Stimulated activated CD4-positive, alpha-beta T cell treated with anti-CD3 and anti-CD28 coated beads, Interleukin-15, amount 100 ng/mL, for 1 hour (primary cell): ENCODE measurements at places on chromosomes 16 and 17.
A peak's percentile ranks its signal among the peaks of the same experiment; 100 is the strongest.

DNA sequence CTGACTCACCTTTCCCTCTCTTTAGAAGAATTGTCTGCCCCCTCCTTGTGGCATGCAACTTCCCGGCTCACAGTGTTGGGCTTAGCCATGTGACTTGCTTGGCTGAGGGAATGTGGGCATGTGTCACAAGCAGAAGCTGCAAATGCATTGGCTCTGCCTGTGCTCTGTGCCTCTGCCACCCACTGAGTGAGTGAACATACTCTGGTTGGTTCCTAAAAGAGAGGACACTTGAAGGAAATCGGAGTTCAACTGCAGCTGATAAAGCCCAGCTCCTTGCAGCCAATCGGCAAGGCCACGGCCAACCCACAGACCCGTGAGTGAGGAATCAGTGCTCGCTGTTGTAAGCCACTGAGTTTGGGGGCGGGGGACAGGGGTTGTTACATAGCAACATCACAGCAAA is 10.9 kb upstream of the GINS2 start:
- no peak for DNase-seq

DNA sequence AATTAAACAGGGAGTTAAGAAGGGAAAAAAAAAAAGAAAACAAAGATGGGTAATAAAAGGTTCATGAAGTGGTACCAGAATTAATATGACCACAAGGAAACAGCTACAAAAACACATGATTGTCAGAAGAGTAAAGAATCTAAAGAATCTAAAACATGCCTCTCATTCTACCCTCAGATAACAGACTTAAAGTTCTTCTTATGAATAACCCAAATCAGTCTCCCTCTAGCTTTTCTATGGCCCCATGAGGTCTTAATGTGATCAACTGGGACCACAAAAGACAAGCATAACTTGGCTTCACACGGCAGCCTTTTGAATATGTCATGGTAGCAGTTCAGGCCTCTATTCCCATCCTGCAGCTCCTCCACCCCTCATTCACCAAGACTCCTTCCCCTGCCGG is 6.9 kb downstream of the MYH10 start:
- DNase-seq: no peak

GRCh38 chr17:14228903-14229302 is 7.8 kb downstream of the CDRT15 start:
- DNase-seq: no peak

GRCh38 chr17:15931394-15931793 is 13.5 kb upstream of the ADORA2B start:
- DNase-seq: no peak

- DNase-seq: no peak
Measured at GRCh38 chr17:57158795-57159194, 73.7 kb downstream of the AKAP1 start.

DNA sequence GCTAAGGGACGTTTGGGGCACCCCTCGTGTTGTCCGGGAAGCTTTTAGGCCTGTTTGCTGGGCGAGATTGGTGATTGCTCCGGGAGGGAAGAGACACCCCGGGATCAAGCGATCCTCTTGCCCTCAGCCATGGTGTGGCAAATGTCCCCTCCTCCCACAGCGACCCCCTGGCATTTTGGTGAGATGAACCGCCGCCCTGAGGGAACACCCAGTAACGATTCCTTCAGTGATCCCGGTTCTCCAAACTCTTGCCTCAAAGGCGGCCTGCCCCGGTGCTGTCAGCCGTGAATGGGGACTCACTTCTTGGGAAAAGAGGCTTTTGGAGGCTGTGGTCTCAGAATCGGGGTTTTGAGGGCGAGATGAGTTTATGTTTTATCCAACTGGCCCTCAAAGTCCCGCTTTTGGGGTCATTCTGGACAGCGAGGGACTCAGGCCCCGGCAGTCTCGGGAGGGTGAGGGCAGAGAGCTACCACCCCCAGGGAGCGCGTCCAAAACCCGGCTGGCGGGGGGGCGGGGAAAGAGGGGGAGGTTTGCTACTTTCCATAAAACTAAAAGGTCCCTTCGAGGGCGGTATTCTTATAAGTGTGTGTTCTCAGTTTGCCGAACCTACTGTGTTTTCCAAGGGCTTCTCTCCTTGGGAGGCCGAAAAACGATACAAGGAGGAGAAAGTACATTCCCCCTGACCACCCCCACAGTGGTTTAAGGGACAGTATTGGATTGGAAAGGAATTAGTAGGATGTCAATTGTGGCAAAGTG is 232.7 kb downstream of the MRTFB start:
- DNase-seq: no peak

- peak; percentile 29 for DNase-seq
Measured at GRCh38 chr16:49484451-49484849, 110.8 kb downstream of the C16orf78 start.

DNA sequence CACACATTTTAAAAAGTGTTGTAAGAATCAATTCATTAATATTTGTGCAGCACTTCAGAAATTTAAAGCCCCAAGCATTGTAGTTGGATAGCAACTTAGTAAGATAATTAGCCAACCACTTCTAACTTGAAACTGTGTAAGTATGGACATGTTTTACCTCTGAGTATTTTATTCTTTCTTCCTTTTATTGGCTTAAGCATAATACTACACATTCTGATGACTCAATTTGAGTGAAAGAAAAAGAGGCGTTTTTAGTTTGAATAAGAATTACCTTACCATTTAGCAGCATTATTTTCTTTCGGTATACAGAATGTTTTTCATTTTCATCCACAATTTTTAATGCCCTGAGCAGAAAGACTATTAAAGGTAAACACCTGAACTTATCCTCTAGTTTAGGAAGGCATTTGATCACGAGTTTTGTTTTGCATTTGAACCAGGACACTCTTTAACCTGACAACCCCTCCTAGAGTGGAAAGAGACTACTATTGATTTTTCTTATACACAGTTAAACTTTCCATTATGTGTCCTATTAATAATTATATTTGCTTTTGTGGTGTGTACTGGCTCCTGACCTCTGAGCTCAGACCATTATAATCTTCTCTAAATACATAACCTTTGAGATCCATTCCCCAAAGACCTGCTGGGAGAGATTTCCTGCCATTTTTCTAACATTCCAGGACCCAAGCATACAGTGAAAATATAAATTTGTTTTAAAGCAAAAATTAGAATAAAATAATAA is 9.2 kb downstream of the NACA2 start:
- DNase-seq: no peak

- DNase-seq: no peak
Measured at GRCh38 chr16:81823111-81823510, 44.0 kb downstream of the PLCG2 start.

- no peak for DNase-seq
Measured at GRCh38 chr16:14366974-14367707, 262.9 kb downstream of the PARN start.

GRCh38 chr16:69190598-69190997 is 3.6 kb downstream of the SNTB2 start:
- DNase-seq: no peak
